ENCODE measurements at places on chromosomes 16 and 17. TPM values are rescaled to one million over a fixed set of nuclear protein-coding genes. Genes with fewer than 3 reads are reported as not detected.

The KIF19 gene
- 0.16 TPM for total RNA-seq

- no peak for DNase-seq
These were observed 14.6 kb upstream of the CNGB1 start for GRCh38 chr16:57985204-57986181.

GRCh38 chr17:72111336-72111923, 9.4 kb upstream of the SOX9 start:
- DNase-seq: no peak

The OR1F1 gene
- not detected for total RNA-seq

GRCh38 chr16:85449191-85449884, 163.8 kb upstream of the GSE1 start:
- no peak for DNase-seq

DNA sequence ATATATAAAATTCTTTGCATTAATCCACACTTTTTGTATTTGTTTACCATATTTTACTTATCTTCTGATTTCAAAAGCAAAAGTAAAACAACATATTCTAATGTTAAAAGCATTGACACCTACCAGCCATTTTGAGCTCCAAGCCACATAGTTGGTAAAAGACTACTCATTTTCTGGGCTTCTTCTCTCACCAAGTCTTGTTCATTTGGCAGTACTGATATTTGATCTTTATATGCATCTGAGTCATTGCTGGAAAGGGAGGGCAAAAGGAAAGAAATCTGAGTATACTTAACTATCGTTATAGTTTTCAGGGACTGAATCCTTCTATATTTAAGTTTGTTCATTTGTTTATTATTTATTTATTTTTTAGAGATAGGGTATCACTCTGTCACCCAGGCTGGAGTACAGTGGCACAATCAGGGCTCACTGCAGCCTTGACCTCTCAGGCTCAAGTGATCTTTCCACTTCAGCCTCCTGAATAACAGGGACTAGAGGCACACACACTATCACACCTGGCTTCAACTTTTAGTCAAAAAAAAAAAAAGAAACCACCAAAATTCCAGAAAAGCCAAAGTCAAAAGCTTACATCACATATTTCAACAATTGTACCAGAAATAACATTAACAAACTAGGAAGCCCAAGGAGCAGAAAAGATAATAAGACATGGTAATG, 121.0 kb upstream of the TOB1 start:
- no peak for DNase-seq

The RAC3 gene
- total RNA-seq: 2.2 TPM

Data from Right ventricle myocardium inferior (tissue), 1 donor.